ENCODE measurements at places on chromosomes 12 and 14.

DNA sequence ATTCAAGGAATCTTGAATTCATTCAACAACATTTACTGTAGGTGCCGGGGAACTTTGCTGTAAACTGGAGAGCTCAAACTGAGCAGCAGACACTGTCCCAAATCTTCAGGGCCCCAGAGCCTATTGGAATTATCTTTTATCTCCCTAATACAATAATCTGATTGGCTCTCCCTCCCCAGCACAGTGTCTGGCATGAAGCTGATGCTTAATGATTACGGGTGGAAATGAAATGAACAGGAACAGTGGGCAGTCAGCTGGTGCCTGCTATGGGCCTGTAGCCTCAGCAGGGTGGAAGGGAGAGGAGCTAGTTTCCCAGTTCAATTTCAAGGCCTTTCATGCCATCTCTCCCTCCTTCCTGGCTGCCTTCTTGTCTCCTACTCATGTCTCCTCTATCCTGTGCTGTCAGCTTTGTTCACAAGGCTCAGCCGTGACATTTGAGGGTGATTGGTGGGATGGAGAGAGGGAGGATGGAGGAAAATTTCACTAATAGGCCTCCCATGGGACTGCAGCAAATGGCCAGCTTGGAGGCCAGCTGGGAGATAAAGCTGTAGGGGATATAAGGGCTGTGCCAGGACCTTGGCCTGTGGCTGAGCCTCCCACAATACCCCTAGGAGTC lies 4.3 kb upstream of the RAPGEF3 start:
- DNase-seq, result no peak

DNA sequence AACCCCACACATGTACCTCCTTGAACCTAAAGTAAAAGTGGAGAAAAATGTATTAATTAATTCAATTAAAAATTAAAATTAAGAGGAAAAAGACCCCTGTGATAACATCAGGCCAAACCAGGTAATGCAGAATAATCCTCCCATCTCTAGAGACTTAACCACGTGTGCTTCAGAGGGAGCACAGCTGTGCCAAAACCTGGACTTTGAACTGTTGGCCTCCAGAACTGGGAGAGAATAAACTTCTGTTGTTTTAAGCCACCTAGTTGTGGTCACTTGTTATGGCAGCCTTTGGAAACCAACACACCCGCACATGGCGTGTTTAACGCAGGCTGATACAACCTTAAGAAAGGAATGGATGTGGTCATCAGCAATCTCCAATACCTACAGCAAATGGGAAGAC lies 23.8 kb downstream of the OAS2 start:
- no peak for DNase-seq

- no peak for DNase-seq
These were observed 95.0 kb upstream of the TBX5 start for GRCh38 chr12:114500775-114501473.

DNA sequence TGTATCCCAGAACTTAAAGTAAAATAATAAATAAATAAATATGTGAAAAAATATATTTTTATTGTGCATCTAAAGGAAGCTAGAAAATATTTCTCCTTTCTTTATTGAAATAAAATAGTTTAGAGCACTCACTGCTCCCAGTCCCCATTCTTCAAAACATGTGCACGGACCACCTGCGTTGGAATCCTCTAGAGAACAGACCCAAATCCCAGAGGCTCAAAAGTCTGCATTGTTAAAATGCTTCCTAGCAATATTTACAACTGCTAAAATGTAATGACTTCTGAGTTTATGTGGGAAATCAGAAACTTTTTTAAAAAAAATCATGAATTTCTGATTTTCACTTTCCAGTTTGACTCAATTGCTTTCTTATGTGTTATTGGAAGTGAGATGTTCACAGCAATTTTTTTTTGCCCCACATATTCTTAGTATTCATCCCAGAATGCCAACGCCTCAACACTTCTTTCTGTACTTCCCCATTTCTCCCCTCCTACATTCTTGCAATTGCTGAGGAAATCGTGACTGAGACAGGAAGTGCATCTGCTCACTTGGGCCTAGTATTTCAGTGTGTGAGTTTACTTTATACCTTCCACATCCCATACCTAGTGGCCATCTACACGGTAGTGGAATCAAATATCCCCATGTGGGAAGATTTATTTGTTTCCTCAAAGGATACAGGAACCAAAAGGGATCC lies 116.0 kb upstream of the FLRT2 start:
- DNase-seq, result no peak

DNA sequence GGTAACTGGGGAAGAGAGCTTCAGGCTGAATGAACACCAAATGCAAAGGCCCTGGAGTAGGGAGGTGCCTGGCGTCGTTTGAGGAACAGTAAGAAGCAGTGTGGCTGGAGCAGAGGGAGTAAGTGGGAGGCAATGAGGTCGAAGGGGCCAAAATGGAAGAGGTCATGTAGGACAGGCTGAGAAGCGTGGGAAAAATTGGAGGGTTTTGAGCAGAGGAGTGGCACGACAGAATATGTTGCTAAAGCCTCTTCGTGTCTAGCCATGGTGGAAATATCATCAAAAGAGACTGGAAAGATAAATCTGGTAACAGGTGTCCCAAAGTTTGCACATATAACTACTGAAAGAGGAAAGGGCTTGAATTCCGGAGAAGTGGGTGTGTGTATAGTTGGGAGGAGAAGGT lies 1.9 kb downstream of the TRIM9 start:
- DNase-seq, result no peak
